ENCODE measurements at places on chromosomes 6 and 20.

DNA sequence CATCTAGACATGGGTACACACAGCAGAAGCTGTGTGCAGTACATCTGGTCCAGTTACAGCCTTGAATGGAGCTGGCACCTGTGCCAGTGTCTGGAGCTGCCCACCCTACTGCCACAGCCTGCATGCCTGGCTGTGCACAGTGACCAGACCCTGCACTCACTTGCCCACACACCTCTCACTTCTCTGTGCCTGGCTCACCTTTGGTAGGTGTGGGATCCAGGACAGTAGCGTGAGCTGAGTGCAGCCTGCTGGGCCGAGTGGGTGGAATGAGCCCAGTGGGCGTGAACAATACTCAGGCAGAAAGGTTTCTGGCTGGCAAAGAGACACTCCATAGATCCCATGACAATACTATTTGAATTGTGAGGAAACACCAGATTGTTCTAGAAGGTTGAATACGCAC lies 839.5 kb upstream of the FLRT3 start:
- DNase-seq: no peak

- DNase-seq: no peak
These were observed 68.0 kb downstream of the PLCG1 start for GRCh38 chr20:41205313-41205712.

DNA sequence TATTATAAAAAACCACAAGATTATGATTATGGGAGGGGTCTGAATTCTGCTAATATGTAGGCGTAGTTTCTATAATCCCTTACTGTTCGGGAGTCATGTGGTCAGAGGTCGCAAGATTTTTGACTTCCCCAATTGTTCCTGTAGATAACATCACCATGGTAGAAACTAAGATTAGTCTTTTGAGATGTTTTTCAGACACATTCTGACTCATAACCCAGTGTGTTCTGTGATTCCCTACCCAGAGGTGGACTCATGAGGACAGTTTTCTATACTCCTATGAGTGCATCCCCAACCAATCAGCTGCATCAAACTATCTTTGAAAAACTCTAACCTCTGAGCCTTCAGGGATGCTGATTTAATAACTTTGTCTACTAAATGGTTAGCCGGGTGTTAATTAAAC lies 175.5 kb downstream of the RFPL4B start:
- DNase-seq: no peak

- no peak for DNase-seq
These were observed 26.4 kb downstream of the SEC23B start for GRCh38 chr20:18533978-18534644.

DNA sequence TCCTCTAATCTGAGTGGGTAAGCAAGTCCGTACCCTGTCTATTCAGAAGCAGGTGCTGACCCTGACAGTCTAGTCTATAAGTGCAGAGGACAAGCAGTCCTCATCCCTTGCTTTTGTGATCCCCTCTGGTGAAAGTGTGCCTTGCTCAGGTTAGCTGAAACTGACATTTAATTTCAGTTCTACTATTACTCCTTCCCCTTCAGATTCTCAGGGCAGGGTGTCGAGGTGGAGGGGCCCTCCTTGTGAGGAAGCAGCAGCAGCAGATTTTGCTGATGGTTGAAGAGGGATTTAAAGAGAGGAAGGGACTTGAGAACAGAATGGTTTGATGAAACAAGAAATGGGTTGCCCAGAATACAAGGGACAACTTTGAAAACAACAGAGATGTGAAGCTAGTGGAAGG lies 309.3 kb downstream of the CLIC5 start:
- no peak for DNase-seq

GRCh38 chr6:113127786-113128419 lies 729.2 kb upstream of the MARCKS start:
- DNase-seq: no peak

DNA sequence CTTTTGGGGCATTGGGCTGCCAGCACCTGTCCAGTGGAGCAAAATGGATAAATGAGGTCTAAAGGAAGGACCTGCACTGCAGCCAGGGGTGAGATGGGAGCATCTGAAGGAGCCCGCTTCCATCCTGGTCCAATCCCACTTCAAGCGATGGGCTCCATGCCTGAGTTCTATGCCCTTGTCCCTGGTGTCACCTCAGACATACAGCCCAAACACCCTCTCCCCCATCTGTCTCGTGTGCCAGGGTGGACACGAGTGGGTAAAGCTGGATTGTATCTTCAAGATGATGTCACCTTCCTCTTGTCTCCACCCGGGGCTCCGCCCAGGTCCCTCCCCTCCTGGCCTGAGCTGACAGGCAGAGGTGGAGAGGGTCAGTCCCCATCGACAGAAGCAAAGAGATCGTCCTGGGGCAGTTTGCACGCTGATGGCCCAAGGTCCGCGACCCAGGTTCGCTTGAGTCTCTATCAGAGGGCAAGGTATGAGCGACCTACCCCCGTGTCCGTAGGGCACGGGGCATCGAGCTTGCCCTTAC lies 544 bp downstream of the SMIM29 start:
- peak; percentile 56 for DNase-seq

DNA sequence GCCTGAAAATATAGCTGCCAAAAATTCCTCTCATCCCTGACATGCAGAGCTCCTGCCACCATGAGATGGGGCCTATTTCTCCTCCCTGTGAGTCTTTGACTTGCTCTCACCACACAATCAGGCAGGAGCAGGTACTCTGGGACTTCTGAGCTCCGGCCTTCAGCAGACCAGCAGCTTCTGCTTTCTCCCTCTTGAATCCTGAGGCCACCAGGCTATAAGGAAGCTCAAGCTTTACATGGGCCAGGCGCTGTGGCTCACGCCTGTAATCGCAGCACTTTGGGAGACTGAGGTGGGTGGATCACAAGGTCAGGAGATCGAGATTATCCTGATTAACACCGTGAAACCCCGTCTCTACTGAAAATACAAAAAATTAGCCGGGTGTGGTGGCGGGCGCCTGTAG lies 238.7 kb upstream of the RREB1 start:
- no peak for DNase-seq

- peak; percentile 81 for DNase-seq
These were observed 168.0 kb upstream of the PHACTR1 start for GRCh38 chr6:12548526-12548925.

GRCh38 chr6:108180266-108180665 lies 14.4 kb downstream of the NR2E1 start:
- no peak for DNase-seq

DNA sequence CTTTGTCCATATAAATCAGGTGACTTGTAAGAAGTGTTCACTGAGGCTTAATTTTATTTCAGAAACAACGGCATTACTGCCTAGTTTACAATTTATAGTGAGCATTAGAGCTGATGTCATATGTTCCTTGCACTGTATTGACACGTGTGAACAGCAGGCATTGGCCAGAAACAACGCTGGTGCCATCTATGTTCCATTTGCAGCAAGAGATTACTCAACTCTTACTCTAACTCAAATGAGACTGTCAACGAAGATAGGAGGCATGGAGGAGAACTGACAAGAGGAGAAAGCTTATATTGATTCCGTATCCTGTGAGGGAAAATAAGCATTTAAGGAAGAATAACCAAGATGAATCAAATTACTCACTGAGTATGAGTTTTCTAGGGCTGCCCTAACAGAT lies 48.4 kb downstream of the MTFR2 start:
- no peak for DNase-seq

DNA sequence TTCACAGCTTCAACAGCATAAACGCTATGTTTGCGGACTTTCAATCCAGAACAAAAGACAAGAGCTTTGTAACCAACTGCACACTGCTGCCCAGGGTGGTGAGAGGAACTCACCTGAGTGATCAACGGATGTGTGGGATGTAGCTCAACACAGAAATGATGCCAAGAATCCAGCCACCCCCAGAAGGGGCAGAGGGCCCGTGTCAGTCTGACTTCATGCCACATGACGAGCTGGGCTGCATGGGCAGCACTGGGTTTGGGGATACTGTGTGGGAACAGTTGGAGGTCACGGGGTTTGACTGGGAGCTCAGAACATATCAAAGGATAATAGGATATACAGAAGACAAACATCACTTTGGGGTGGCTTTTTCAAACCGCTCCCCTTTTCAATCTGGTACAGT lies 79.4 kb upstream of the TRAF3IP2 start:
- DNase-seq: no peak

DNA sequence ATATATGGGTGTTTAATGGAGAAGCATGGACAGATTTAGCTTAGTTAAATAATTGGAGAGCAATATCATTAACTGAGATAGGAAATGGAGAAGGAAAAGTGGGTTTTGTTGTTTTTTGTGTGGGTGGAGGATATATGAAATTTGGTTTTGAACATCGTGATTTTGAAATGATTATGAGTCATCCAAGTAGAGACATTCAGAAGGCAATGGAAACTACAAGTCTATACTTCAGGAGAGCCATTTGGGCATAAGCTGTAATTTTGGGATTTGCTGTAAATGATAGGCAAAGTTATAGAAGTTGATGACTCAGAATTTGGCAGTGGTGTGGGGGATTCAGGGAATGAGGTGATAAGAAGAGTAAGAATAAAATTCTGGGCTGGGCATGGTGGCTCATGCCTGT lies 27.4 kb upstream of the FAM135A start:
- no peak for DNase-seq

DNA sequence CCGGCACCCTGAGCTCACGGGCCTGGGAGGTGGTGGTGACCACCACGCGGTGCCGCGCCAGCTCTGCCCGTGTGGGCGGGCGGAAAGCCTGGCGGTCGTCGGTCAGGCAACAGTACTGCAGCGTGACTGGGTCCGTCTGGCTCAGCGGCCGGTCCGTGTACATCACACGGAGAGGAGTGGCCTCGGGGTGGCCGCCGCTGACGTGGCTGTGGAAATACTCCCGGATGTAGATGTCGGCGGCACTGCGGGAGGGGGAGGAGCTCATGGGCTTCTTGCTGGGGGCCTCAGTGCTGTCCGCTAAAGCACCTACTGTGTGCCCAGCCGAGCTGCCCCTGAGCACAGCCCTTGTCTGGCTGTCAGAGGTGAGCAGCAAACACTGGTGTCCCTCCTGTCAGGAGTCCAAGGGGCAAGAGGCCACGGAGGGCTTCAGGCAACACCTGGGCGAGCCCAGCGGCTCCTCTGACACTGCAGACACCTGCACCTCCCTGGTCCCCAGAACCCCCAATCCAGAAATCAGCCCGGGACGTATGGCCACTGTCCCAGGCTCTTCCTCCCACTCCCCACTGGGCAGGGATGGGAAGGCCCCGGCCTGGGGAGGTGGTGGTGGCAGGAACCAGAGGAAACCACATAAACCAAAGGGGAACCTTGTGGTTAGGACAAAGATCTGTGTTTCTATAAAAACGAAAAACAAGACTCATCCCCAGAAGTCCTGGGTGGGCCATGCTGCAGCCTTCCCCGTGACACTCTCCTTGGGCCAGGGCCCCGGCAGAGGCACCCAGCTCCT lies 6.5 kb downstream of the HELZ2 start:
- DNase-seq: no peak

DNA sequence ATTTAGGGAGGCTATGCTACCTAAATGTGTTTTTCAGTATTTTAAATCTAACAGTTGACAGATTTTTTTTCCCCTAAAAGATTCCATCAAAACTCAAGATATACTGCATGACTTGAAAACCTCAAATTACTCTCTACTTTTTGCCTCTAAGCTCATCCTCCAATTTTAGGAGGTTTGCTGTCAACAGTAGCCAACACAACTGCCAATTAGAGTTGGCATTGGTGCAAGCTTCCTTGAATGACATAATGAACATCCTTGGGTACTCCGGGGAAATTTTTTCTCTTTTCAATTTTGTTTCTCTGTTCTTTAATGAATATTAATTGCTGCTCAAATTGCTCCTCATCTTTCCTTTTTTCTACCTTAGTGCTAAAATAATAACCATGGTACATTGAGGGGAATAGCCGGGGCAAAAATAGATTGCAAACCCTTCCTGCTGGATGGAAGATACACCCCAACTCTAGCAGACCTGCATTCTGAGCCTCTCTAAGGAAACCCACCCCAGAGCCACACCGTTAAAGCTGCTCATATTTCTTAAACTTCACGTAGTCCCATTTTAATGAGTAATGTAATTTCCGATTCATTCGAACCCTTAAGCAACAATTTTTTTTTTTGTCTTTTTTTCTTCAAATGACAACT lies 34.3 kb downstream of the SLC22A23 start:
- no peak for DNase-seq

DNA sequence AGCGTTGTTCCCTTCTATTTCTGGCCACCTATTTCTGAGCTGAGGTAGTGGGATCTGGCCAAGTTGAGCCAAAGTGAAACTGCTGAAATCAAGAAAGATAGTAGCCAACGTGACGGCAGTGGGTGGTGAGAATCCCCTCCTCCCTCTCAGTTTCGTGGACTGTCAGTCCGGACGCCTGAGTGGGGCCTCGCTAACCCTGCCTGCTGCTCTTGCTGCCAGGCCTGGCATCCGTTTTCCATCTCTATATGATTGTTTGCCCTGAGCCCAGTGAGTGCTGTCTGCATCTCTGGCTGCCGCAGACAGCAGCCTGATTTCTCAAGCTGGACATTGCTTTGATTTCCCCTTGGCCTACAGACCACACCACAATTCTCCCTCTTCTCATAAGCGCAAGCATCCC lies 23.5 kb upstream of the PAX1 start:
- DNase-seq: no peak

DNA sequence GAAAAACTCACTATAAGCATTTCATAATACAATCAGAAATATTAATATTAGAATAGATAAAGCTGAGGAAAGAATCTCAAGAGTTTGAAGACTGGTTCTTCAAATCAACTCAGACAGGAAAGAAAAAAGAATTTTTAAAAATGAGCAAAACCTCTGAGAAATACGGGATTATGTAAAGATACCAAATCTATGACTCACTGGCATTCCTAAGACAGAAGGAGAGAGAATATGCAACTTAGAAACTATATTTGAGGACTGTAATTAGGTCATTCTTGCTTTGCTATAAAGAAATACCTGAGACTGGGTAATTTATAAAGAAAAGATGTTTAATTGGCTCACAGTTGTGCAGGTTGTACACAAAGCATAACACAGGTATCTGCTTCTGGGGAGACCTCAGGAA lies 665.1 kb downstream of the RNF144B start:
- peak; percentile 20 for DNase-seq

DNA sequence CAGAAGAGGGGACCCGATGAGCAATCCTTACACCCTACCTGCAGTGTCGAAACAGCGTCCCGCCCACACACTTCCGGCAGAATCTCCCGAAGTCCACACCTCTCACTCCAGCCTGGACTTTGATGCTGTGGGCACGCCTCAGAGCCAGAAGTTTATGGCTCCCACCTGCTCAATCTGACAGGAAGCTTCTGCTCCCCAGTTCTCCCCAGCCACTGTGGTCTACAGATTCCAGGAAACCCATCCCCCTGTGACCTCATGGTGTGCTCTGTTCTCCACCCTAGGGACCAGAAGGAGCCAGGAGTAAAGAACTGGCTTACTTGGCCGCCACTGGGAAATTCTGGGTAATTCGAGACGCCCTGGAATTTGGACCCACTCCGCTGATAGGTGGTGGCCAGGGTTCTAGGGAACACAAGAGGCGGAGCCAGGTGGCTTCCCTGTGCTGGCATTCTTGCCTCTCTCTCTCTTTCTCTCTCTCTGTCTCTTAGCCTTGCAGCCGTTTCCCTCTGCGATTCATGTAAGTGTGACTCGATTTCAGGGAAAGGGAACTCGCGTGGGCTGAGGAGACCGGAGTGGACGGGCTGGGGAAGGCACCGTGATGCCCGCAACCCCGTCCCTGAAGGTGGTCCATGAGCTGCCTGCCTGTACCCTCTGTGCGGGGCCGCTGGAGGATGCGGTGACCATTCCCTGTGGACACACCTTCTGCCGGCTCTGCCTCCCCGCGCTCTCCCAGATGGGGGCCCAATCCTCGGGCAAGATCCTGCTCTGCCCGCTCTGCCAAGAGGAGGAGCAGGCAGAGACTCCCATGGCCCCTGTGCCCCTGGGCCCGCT lies at the start of gene TRIM15:
Gene TRIM15, plus strand, starts transcription at position 457 of the 828 bp plus-strand sequence. Its CDS starts 139 bp downstream, at position 596.
- DNase-seq: no peak

- no peak for DNase-seq
These were observed 37.9 kb downstream of the KCNK5 start for GRCh38 chr6:39191236-39191930.

GRCh38 chr20:21046413-21047070 lies 59.6 kb downstream of the LINC00237 start:
- no peak for DNase-seq

Data from GM03348 (cell line).